ENCODE measurements at places on chromosomes 3 and 15. TPM values are rescaled to one million over a fixed set of nuclear protein-coding genes. Genes with fewer than 3 reads are reported as not detected.

GRCh38 chr3:123759871-123760270 is 124.3 kb downstream of the MYLK start:
- no peak for DNase-seq

DNA sequence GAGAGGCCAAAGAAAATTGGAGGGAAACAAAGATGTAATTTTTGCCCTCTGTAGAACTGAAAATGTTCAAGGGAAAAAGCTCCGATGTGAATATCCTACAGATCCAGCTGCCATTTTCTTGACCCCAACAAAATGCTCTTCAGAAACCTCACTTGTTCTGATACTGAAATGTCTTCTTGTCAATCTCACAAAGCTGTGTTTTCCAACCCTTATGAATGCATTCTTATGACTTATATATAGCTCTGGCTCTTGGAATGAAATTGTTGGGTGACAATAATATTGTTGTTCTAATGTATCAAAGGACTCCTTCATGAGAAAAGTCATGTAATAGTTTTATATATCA is 157.1 kb upstream of the TGFBR2 start:
- no peak for DNase-seq

DNA sequence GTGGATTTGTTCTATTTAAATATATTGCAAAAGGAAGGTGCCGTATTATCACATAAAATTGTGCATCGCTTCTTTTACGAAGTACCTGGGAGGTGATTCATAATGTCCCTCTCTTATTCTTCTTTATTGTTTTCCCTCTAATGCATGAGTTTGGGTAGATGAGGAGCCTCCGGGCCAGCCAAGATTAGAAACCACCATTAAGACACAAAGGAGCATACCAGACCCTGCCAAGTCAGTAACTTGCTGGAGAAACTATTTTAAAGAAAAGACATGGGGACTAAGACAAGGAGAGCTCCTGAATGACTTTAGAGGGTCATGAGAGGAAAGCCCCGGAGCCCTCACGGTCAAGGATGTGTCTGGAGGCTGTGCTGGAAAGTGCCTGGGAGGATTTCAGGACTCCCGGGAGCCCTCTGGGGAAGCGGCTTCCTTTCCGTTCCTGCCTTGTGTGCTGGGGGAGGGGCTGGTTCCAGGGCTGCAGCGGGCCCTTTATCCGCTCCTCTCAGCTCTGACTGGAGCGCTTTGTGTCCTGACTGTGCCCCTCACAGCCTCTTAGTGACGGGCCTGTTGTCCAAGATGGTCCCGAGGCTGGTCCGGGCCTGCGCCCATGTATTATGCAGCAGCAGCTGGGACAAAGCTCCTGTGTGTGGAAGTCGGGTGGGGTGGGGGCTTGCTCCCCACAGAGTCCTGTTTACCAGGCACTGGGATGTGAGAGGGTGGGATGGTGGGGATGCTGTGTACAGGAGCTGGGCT is 35.7 kb downstream of the CORO2B start:
- no peak for DNase-seq

DNA sequence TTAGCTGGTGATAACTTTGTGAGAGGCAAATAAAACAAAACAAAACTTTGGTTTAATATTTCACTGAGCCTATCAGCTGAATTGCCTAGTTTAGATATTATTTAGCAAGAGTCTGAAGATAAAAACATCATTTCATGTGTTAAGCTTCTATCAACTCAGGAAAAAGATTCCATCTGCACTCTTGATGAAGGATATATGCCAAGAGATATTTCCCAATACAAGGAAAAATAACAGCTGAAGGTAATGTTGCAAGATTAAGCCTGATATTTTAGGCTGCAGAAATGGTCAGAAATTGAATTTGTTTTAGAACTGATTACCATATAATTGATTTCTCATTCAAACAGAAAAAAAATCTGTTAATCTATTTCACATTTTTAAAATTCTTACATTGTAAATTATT is 77.2 kb upstream of the SLITRK3 start:
- DNase-seq, result no peak

- DNase-seq, result no peak
These were observed 40.8 kb downstream of the NOX5 start for GRCh38 chr15:69055251-69055650.

The UROC1 gene
- polyA plus RNA-seq, result 0.13 TPM

The CCDC39 gene
- polyA plus RNA-seq, result 4.3 TPM

GRCh38 chr15:49063402-49064280 is 17.4 kb upstream of the SECISBP2L start:
- no peak for DNase-seq

- DNase-seq, result no peak
These were observed 1209.9 kb downstream of the NSUN3 start for GRCh38 chr3:95272781-95273180.

DNA sequence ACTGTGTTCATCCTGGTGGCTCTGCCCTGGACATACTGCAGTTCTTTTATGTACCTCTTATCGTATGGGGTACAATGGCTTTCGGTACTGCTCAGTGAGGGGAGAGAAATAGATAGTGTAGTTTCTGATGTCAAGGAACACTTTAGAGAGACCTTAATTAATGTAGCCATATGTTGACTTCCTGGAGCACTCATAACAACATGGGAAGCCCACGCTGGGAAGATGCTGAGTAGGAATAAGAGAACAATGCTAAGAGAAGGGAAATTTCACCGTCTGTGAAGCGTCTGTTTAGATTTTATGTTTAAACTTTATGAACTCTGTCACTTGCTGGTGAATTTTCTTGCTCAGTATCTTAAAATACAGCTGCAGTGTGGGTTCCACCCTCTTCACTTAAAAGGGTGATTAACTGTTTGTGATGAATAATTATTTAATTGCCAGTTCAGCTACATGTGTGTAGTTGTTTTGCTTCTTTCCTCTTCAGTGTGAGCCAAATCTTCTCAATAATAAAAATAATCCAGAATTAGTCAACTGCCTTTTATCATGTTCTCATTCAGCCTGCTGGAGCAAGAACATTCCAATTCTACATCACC is 373.1 kb upstream of the TPRG1 start:
- DNase-seq, result no peak

The NDN gene
- 75.4 TPM for polyA plus RNA-seq

DNA sequence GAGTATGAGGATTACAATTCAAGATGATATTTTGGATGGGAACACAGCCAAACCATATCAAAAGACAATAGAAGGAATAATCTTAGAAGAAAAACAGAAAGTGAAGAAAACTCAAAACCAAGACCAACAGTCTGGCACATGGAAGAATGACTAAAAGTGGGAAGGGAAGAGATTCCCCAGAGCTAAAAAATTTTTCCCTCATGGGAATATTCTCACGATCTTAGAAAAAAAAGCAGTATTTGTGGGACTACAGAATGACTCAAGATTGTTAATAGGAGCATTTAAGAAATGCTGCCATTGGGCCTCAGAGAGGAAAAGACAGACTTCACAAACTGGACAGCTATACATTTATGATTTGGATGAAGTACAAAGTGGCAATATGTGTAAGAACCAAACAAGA is 18.3 kb downstream of the OSTN start:
- no peak for DNase-seq

GRCh38 chr3:171379961-171380483 is 80.2 kb downstream of the TNIK start:
- DNase-seq, result no peak

GRCh38 chr3:10883478-10884234 is 67.6 kb downstream of the SLC6A11 start:
- DNase-seq, result no peak

DNA sequence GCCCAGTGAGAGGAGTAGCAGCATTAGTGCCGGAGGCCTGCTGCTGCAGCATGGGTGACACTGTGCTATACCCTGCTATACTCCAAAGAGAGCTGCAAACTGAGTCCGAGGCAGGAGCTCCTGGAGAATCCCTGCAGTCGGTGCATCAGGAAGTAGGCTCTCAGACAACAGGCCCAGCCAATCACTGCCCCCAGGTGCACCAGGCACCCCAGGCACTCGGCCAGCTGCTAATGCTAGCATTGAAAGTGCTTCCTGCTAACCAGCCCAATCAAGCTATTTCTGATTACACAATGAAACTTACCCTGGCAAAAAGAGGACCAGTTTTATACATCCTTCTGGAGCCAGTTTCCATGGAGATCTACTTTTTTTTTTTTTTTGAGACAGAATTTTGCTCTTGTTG is 45.6 kb upstream of the IREB2 start:
- DNase-seq, result no peak

DNA sequence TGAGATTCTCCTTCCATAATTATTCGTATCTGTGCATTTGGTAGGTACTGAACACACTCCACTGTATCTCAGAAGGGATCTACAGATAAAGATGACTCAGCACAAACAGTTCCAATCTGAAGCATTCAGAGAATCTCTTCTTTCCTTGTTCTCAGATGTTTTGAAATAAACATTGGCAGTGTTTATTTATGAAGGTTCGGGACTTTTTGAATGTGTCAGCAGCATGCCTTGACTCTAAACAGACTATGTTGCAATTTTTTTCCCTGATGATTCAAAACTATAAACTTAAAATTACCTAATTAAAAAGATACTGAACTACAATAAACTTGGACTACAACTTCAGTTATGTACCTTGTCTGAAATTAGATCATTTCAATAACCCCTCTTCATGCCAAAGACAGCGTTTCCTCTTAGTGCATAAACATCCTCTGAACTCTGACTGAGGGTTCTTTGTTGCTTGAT is 612.9 kb upstream of the TBL1XR1 start:
- DNase-seq, result no peak

DNA sequence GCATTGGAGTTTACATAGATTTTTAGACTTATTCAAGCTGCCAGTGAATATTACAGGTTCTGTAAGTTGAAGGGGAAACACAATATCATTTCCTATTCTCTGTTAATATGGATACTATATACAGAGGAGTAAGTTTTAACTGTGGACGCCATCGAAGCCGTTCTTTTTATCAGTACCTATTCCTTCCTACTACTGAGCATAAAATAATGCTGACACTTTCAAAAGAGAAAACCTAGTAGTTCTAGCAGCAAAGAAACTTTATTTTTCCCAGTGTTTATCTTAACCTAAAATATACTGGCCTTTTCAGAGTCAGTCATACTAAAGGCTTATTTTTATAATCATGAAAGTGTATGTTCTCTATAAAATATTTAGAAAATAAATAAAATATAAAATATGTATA is 14.2 kb downstream of the LRRC31 start:
- DNase-seq, result no peak

The SLCO2A1 gene
- 18.5 TPM for polyA plus RNA-seq

The LRRC2 gene
- polyA plus RNA-seq, result 1.7 TPM

- DNase-seq, result no peak
These were observed 143.1 kb downstream of the DIPK2A start for GRCh38 chr3:144114767-144115166.

GRCh38 chr15:86300390-86301125 is 220.9 kb downstream of the AGBL1 start:
- DNase-seq, result no peak

GRCh38 chr3:7977245-7978086 is 524.2 kb upstream of the LMCD1 start:
- no peak for DNase-seq

- no peak for DNase-seq
These were observed 82.5 kb downstream of the RFTN1 start for GRCh38 chr3:16430717-16431630.

- DNase-seq, result no peak
These were observed 194.9 kb upstream of the EPHA6 start for GRCh38 chr3:96619475-96619874.

DNA sequence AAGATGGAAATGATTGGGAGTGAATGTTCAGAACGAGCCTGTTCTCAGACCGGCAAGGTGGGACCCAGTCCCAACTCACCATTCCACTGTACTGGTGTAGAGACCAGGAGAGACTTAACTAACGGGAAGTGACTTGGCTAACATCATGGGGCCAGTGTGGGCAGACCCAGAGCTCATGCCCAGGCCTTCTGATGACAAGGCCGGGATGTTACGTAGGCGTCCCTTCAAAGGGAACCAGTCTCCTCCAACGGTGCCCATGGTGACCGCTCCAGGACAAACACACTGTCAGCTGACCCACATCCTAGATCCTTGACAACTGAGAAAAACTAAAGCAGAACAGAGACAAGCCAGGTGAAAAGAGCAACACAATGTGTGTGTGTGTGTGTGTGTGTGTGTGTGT is 128.4 kb upstream of the HACD2 start:
- DNase-seq, result no peak

DNA sequence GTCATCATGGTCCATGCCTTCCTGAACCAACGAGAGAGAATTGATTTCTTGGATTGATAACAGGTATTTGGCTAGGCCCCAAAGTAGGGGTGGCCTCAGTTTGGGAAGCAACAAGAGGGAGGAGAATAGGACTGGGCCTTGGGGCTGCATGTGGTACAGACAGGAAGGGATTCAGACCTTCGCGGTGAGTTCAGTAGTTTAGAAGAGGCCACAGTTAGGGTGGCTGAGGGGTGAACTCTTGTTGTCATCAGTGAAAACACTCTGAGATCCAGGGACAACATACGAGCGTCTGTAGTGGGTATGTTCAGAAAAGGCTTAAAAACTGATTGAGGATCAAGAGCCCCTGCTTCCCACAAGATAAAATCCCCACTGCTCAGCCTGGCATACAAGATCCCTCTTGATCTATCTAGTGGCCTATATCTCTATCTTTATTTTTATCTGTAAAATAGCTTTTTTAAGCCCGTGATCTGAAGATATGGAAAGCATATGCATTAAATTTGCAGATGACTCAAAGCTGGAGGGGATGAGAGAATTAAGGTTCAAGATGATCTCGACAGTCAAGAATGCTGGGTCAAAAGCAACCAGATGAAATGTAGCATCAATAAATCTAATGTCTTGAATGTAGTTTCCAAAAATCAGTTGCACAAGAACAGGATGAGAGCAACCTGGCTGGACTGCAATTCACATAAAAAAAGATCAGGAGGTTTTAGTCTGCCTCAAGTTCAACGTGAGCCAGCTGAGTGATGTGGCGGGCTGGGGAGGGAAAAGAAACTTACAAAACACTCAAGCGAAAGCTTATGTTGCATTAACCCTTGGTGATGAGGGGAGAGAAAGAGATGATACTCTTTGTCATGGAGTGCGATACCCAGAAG is 221.1 kb upstream of the TLE3 start:
- DNase-seq, result no peak

- DNase-seq, result no peak
These were observed 30.6 kb upstream of the ADAMTS7 start for GRCh38 chr15:78841891-78842290.

The TAGLN3 gene
- polyA plus RNA-seq, result 1.4 TPM

The NR2F2 gene
- 396 TPM for polyA plus RNA-seq

DNA sequence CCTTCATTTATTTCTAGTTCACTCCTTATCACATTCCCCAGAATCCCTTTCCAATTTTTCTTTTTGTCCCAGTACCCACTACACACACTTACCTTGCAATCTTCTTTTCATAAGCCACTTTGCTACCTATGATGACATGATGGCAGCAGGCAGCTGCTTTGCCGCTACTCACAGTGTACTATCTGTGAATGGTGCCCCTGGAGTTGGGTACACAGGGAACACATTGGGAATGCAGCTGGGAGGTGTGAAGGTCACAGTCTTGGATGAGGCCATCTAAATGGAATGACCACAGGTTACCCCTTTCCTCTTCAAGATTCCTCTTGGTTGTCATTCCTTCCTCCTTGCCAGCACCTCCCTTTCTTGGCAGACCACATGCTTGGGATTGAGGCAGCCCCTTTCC is 20.8 kb upstream of the TNIK start:
- no peak for DNase-seq
